Stimulated activated CD8-positive, alpha-beta memory T cell treated with anti-CD3 and anti-CD28 coated beads, Interleukin-2, amount 100 ng/mL, for 48 hours (primary cell): ENCODE measurements at places on chromosomes 11 and 22.
A peak's percentile ranks its signal among the peaks of the same experiment; 100 is the strongest.

DNA sequence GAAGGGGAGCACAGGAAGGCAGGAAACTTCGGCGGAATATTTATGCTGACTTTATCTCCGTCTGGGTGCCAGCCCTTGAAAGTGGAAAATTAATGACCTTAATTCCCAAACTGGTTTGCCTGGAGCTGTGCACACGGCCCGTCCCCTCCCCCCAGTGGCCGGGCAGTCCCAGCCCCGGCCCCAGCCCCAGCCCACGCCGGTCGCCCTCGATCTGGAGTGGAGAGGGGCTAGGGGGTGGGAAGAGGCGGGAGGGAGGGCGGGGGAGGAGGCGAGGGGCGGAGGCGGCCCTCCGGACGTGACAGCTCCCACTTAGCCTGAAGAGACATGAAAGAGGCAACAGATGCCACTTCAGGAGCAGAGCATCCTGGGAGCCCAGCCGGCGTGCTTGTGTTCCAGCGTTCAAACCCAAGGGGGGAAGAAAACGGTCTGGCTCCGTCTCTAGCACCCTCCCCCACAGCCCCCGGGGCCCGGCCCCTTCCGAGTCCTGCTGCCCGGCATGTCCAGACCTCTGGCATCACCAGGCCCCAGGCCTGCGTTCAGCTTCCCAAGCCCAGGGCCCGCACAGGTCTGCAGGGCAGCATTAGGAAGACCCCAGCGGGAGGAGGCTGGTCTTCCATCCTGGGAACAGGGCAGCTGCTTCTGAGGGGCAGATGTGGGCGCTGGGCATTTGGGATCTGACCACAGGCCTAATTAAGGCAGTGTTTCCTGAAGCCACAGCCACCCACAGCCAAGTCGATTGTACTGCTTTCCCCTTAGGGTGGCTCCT lies 20.0 kb upstream of the LMO1 start:
- DNase-seq: no peak

GRCh38 chr22:40757071-40757470 lies 62.1 kb downstream of the SLC25A17 start:
- DNase-seq: no peak

- DNase-seq: no peak
These were observed 38.3 kb upstream of the NNMT start for GRCh38 chr11:114257621-114258558.

- DNase-seq: peak; percentile 17
These were observed 89.9 kb downstream of the PPP6R3 start for GRCh38 chr11:68550485-68550817.

DNA sequence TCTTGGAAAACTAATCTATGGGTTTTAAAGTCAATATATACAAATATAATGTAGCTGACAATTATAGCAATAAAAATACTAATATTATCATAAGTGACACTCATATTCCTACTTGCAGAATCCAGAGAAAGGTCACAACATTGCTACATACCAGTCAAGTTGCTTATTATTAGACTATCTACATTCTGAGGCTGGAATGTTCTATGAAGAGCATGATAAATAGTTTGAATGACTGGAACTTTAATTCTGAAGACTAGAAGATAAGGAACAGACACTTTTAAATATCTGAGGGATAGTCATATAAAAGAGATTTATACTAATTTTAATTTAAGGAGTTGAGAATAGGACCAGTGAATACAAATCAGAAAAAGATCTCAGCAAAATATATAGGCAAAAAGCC lies 146.0 kb downstream of the GUCY1A2 start:
- no peak for DNase-seq

GRCh38 chr11:134598368-134598767 lies 186.3 kb upstream of the B3GAT1 start:
- no peak for DNase-seq

DNA sequence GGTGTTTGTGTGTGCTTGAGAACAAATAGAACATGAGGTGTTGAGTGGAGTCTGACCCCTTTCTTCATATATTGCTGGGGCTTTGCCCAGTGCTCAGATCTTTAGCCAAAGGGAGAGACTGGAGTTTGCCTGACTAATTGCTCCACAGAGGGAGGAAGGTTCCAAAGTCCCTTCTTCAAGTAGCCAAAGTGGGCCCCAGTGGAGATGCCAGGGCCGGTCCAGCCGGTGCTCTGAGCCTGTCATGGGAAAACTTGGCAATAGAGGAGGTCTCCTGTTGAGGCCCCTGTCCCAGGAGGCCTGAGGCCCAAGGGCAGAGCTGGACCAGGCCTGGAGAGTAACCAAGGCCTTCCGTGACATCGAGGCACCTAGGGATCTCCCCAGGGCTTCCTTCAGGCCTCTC lies 112.3 kb downstream of the DSCAML1 start:
- DNase-seq: no peak

- no peak for DNase-seq
These were observed 8.0 kb upstream of the PKNOX2 start for GRCh38 chr11:125156346-125157117.

DNA sequence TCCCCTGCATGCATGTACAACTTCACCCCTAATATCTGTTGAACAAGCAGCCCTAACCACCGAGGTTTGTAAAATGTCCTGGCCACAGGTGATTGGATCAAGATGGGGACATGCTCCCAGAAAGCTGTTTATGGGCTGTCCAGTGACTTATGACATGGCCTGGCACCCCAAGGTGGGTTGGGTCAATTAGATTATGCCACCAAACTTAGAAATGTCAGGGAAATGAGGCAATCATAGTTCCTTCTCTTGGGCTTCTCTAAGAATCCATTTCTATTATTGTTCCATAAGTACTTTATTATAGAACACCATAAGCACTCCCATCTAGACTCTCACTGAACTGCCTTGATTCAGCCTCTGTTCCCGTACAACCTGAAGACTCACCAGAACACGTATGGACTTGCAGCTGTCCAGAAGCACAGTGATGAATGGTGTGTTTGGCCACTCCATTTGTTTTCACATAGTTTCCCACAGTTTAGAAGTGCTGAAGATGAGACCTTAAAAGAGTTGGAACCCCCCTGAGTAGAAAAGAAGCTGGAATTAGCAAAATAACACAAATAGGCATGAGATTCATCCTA lies 45.5 kb upstream of the OLFML1 start:
- DNase-seq: no peak

GRCh38 chr11:73164803-73165540 lies 22.9 kb upstream of the FCHSD2 start:
- no peak for DNase-seq

DNA sequence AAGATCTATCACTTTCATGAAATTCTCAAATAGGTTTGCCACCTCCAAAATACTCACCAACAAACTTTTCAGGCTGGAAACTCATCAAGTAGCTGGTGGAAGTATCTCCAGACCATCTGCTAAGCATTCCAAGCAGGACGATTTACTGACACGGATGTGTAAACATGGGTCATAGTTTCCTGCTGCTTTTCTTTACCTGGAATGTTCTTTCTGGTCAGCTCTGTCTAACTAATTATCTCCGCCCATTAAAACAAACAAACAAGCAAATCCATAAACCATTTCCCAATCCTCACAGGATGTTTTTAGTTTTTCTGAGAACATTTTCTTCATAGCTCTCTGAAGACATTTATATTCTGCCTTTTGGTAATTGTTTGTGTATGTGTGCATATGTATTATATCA lies 397.0 kb downstream of the METTL15 start:
- DNase-seq: no peak

- no peak for DNase-seq
These were observed 734.3 kb upstream of the ARHGAP42 start for GRCh38 chr11:99952816-99953215.

GRCh38 chr22:20131859-20132685 lies 468 bp downstream of the ZDHHC8 start:
- no peak for DNase-seq

- no peak for DNase-seq
These were observed 2219.9 kb downstream of the LRRC4C start for GRCh38 chr11:39239553-39239952.

DNA sequence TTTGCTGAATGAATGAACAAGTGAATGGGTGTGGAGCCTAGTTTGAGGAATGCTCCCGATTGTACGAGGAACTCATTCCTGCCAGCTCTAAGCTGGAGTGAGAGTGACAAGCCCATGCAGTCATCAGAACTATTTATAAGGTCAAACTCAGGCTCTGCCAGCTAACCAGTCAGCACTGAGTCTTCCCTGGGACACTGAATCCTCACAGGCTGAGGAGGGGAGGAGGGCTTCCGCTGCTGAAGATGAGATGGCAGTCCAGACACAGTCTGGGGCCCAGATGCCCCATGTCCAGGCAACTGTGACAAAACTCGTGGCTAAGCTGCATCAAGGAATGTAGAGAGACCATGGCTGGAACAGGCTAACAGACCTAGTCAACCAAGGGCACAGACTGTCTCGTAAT lies 4.0 kb downstream of the LRP4 start:
- DNase-seq: no peak

- DNase-seq: no peak
These were observed 2.7 kb upstream of the HBG2 start for GRCh38 chr11:5257296-5257695.

GRCh38 chr11:107252429-107253161 lies 205.0 kb downstream of the CWF19L2 start:
- DNase-seq: no peak

DNA sequence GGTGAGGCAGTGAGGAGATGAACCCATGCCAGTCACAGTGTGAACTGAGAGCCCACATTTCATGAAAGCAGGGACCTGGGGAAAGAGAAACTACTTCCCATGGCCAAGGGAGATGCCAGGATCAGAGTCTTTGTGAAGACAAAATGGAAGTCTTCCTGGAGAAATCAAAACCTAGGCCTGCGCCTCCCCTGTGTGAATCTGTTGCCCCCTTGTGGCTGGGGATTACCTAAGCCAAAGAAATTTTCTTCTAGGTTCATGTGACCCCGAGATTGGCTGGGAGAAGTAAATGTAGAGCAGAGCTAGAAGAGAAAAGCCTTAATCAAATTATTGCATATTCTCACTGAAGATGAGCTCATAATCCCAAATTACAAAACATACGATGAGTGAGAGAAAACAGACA lies 1075.3 kb downstream of the TBC1D22A start:
- no peak for DNase-seq

GRCh38 chr22:34416022-34416860 lies 496.0 kb upstream of the LARGE1 start:
- DNase-seq: no peak

DNA sequence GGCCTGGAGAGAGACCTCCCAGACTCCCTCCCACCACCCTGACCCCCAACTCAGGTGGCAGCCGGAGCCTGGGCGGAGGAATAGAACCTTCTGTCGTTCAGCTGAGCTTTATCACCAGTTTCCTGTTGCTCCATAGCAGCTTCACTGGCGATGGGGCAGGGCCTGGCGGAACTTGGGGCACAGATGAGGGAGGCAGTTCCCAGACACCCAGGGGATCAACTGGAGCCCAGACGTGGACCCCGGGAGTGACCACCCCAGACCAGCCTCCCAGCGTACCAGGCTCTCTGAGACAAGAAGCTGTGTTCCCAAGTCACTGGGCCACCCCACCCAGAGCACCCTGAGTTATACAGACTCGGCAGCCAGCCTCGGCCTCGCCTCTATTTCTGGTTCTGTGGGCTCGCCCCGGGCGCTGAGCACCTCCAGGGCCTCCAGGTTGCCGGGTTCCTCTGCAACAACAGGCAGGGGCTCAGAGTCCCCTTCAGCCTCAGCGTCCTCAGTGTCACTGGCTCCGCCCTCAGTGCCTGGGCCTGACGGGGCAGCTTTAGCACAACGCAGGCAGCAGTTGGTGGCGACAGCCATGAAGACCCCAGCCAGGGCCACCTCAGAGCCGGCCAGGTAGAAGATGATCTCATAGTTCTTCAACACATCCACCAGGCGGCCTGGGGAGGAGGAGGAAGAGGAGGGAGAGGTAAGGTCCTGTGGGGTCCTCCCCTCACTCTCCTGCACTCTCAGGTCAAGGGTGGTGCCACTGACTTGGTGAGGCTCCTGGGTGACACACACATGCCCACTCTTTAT lies 5.7 kb downstream of the SLC16A8 start:
- DNase-seq: no peak

DNA sequence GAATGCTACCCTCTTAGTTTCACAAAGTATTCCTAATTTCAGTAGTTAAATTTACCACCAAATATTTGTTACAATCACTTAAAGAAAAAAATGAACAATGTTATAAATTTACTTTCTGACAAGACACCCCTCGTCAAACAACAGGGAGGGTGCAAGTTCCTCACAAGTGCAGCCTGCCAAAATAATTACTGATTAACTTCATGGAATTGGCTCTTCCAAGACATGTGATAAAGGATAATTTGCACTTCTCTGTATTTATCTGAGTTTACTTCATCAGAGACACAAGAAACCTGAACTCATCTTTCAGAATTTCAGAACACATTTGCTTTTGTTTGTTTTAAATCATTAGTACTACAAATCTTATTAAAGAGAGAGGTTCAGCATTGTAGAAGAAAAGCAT lies 66.5 kb downstream of the LARGE2 start:
- DNase-seq: no peak

- DNase-seq: no peak
These were observed 38.0 kb downstream of the IL18BP start for GRCh38 chr11:72036687-72037086.

- DNase-seq: no peak
These were observed 41.2 kb upstream of the ARL14EP start for GRCh38 chr11:30281476-30282288.

- no peak for DNase-seq
These were observed 28.5 kb upstream of the CKAP5 start for GRCh38 chr11:46874586-46874985.

DNA sequence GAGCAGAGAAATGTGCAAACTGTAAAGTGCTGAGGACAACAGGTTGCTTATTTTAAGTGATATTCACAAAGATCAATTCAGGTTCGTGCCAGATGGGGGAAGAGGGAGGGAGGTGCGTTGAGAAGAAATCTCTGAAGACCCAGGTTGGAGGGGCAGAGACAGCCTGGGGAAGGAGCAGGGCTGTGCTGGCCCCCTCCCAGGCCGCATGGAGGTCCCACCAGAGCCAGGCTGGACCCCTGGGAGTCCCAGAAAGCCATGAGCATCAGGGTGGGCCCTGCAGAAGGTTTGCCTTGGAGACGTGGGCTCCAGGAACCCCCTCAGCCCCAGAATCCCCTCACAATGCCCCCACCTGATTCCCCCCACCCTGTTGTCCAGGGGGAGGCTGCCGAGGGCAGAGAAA lies 47.4 kb downstream of the IGLL1 start:
- no peak for DNase-seq

GRCh38 chr11:86805873-86806310 lies 5.5 kb downstream of the PRSS23 start:
- DNase-seq: no peak

DNA sequence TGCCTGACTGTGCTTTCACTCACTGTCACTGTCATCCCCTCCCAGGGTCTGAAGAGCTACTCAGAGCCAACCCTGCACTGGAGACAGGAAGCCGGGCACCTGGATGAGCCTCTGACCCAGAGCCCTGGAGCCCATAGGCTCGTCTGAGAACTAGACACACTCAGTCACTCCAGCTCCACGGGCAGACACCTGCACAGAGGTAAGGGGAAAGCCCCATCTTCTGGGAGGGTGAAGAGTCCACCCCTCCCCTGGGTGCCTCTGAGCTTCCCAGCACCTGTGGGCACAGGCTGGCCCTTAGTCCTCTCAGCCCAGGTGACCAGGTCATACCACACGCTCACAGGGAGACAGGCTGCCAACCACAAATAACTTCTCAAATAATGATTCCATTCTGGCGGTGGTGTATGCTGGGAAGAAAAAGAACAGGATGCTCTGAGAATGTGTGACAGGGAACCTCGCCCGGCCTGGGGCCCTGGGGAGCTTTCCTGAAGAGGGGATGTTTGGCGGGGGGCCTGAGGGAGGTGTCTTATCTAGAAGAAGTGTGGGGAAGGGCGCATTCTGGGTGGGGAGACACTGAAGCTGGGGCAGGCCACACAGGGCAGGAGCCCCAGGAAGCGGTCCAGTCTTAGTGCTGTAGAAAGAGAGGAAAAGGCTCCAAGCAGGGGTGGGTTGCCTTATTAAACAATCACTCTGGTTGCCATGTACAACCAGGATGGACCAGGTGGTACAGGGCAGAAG lies 5.3 kb downstream of the CCDC157 start:
- no peak for DNase-seq
